ENCODE measurements at places on chromosomes 2 and 18.

GRCh38 chr2:120466704-120467054, 120.7 kb downstream of the INHBB start:
- DNase-seq, result no peak

DNA sequence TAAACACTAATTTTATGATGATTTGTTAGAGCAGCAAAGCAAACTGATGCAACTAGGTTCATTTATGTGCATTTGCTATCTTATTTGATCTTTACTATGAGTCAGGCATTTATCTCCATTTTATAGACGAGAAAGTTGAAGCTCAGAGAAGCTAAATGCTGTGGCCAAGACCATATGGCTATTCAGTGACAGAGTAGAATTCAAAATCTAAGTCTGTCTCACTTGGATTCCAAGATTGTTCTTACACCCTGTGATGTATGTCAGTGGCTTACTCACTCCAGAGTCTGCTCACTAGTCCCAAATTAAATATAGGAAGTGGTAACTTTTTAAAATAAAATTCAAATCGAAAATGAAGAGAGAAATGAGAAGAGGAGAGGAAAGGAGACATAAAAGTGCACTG, 114.0 kb upstream of the DDX18 start:
- no peak for DNase-seq

DNA sequence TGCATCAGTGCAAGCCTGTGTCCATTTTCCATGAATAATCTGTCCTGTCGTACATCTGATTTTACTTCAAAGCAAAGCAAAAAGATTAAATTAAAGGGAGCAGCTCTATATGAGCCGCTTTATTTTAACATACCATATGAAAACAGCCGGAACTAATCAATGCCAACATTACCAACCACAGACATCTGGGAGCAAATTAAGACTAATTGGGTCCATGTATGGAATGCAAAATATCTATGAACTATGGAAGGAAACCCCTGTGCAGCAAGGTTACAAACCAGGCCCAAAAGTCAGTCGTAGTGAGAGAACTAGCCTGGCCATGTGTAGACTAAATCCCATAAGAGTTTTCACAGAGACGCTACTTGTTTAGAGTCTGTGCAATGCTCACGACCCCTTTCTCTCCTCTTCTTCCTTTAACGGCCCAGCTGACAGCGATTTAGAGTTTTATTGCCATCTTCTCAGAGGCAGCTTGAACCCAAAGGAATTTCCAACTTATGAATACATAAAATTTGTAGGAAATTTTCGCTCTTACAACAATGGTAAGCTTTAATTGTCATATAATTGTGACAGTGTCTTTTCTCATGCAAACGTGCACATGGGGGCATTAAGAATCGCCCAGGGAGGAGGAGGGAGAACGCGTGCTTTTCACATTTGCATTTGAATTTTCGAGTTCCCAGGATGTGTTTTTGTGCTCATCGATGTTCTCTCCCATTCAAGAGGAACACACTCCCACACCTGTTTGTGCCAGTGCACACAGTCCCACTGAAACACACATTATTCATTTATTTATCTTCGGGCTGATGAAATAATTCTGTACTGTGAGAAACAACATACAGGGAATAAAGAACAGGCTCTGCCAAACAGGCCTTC, 52.9 kb upstream of the RPL31 start:
- no peak for DNase-seq

GRCh38 chr18:47936952-47937351, 6.5 kb upstream of the SMAD2 start:
- no peak for DNase-seq

DNA sequence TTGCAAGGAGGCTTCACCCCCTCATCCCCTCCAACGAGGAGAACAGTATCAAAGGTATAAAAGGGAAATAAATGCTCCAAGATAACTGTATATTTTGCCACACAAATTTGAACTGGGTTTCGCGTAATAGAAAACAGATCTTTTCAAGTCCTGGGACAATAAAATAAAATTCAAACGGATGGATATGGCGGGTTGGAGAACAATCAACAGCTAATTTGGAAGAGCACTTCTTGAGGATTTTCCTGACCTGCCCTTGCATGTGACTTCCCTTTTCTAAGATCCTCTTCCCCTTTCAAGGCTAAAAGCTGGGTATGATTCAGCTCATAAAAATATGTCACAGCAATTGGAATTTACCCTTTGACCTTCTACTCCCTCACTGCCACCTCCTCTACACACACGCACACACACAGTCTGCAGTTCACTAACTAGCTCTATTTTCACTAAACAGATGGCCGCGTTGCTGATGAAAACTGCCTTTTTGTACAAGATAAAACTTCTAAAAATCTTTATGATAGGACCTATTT, 386.9 kb downstream of the FIGN start:
- no peak for DNase-seq

DNA sequence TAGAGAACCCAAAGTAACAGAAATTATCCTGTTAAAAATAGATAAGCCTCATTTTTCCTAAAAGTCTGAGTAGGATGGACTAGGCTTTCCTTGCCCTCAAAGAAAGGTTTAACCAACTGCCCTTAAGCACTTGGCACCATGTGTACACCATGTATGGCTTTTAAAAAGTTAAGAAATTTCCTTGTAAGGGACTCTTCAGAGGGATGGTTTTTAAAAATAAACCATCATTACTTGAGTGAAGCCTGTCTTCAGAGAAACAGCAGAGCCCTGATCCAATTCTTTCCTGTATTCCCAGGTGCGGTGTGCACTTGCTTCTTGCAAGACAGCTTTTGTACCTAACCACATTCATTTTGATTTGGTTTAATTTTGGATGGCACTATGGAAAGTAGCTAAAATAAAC, 1.1 kb upstream of the NEMP2 start:
- DNase-seq, result no peak

DNA sequence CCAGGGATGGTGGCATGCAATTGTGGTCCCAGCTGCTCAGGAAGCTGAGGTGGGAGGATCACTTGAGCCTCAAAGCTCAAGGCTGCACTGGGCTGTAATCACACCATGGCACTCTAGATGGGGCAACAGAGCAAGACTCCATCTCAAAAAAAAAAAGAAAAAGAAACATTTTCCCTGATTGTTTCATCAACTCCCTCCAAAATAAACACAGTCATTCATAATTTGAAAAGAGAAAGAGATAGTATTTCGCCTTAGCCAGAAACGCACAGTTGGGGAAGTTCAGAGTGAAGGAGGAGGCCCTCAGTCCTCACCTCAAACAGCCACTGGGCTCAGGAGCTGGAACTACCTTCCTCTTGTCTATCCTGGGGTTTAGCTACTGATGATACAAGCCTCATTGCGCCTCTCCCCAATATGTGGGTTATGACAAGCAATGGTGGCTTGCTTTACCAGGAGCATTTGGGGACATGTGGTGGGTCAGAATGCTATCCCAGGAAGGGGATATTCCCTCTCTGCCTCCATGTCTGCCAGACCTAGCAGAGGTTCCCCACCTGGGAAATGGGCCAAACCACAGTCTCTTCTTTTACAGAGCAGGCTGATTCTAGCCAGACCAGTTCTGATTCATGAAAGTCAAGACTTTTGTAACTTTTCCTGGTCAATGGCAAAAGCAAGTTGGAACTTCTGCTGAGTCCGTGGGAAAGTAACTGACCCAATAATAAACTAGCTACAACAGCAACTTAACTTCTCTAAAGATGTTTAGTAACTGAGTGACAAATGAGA, 22.2 kb upstream of the TMEM87B start:
- no peak for DNase-seq

- DNase-seq, result peak; percentile 97
Measured at GRCh38 chr2:177148477-177149154, 64.0 kb upstream of the HNRNPA3 start.

DNA sequence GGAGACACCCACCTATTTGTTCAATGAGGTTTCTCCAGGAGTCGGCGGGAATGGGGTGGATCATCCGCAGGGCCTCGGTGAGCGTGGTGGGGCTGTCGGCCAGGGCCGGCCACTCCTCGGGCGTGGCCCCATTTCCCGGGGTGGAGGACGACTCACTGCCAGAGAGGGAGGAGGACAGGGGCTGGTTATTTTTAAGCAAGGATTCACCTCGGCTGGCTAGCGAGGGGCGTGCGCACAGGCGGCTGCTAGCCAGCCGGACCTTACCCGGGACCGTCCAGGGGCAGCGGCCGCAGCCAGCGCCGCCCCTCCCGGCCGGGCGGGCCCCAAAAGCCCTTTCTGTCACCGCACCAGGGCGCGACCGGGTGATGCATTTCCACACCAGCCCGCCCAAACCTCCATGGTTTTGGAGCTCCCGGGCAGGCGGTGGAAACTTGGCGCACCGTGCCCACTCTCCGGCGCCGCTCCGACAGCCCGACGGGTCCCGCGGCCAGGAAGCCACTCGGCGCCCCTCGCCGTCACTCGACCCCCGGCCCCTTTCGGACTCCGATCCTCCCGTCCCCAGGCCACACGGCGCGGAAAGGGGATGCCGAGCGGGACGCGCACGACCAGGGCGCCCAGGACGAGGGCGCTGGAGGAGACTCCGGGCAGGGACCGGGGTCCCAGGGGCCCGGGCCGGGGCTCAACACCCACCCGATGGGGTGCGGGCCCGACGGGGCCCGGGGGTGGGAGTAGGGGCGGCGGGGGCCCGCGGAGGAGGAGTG, 57.1 kb downstream of the SNORC start:
- DNase-seq, result no peak

DNA sequence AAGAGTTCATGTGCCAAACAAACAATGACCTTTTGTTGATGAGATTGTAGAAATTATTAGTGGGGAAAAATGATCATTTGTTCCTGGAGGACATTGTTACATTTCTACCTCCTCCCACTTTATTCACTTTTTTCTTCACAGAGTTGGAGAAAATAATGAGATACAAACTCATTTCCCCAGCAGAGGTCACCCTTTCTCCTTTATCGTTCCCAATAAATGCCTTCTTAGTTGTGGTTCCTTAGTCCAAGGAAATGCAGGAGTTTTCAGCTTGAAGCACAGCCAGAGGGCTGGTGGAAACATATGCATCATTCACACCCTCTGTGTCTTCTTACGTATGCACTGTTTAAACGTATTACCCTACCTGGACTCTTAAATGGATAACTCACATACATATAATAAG, 108.8 kb downstream of the SLC4A3 start:
- DNase-seq, result no peak

GRCh38 chr2:98702858-98703620, 27.9 kb downstream of the MGAT4A start:
- no peak for DNase-seq

DNA sequence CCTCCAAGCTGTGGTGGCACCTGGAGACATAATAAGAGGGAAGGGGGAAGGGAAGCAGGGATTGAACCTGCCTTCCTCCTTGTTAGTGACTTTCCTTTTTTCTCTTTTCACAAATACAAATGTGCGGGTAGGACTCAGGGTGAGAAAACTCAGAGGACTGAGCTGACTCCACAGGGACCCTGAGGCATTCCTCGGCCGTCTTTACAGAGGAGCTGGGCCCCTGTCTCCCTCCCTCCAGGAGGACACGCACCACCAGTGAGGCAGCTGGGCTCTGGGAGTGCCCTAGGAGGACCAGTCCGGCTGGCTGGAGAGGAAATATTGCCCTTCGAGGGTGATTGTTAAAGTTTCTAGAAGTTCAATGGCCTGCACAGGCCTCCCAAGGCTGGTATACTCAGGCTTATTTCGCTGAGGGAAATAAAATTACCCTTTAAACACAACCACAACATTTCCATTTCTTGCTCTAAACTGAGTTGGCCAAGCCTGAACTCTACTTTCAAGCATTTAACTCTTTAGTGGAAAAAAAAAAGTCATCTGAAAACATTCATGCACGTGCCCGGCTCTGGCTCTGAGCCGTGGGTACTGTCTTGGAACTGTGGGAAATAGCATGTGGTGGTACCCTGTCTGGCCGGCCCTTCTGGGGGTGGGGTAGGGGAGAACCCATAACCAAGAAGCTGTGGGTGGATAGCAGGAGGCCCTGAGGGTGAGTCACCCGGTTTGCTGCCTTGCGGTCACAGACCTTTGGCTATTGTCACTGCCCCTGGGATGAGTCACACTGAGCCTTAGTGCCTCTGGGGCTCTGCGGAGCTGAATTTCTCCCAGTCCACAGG, 116.0 kb downstream of the COPS8 start:
- no peak for DNase-seq

Data from NCI-H524 treated with DMSO at 0.1 percent for 48 hours (cell line).